GM12878 (cell line): ENCODE measurements at places on chromosomes 4 and X. TPM values are rescaled to one million over a fixed set of nuclear protein-coding genes. Genes with fewer than 3 reads are reported as not detected.

GRCh38 chrX:130728208-130728607 is 174.8 kb downstream of the ENOX2 start:
- DNase-seq, result no peak

Gene PNMA5
- polyA plus RNA-seq, result not detected in 2 replicates

DNA sequence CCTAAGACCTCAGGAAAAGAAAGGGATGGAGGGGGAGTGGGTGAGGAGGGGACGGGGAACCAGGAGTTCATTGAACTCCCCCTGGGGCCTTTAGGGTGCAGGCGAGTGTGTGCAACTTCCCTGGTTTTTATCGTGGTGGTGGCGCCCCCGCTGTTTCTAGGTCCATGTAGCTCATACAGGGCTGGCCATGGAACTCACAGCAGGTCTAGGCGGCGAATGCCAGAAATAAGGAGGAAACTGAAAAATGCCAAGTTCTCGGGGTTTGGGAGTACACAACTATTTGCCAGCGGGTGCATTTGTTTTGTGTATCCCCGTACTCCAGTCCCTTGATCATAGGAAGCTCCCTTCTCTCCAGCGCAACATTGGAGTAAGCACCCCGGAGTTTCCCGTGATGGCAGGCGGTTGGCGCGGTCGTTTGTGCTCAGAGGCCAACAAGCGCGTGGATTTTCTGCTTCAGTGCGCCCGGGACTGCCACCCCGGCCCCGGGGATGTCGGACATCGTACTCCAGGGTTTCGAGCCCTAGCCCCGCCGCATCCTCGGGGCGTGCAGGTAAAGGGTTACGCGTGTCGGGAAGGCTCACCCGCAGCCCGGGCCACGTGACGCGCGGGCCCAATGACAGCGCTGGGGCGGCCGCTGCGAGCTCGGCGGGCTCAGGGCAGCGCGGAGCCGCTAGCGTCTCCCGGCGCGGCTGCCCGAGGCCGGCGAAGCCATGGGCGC is 208.9 kb downstream of the NWD2 start:
- no peak for DNase-seq

Gene MGAT4D
- polyA plus RNA-seq, result not detected in 2 replicates

GRCh38 chrX:153800746-153801145 is 6.3 kb downstream of the SSR4 start:
- no peak for DNase-seq

Gene RAB33A
- polyA plus RNA-seq, result 35.9 and 37.3 TPM in 2 replicates
